Ureter (tissue), 1 donor: ENCODE measurements at places on chromosomes 1 and 21. TPM values are rescaled to one million over a fixed set of nuclear protein-coding genes. Genes with fewer than 3 reads are reported as not detected.

- DNase-seq, result peak; percentile 56
Observed at GRCh38 chr1:159826441-159827101, at the start of gene SLAMF8. Gene SLAMF8 (plus strand): TSS chr1:159826873. CDS start chr1:159826899, 26 bp downstream.

- no peak for DNase-seq
Observed at GRCh38 chr1:206438554-206438953, 31.7 kb upstream of the IKBKE start.

DNA sequence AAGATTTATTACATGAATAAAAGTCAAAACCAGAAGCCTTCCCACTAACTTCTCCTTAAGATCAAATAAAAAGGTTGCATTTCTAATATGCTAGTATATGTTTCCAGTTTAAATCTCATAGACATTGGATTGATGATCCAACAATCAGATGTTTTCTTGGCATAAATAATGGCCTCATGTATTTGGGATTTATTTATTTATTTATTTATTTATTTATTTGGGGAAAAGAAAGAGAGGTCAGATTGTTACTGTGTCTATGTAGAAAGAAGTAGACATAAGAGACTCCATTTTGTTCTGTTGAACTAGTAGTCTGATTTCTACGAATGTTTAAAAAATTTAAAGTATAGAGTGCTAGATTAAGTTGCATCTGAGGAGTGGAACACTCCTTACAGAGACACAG lies 422.4 kb downstream of the ADGRL2 start:
- no peak for DNase-seq

The FMO2 gene
- total RNA-seq, result 6.7 TPM

DNA sequence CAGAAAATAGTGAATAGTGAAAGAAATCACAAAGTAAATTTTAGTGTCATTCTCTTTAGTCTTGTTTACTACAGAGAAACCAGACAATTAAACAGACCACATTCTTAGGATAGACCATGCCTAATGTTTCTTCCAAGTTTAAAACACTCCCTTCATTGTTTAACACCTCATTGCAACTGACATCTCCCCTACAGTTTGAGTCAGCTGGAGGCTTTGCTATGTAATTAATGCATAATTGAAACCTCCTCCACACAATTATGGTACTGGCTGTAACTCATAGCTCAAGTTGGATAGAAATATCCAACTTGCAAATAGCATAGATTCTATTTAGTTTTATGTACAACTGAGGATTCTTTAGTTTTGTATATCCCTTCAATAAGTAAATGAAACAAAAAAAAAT lies 35.2 kb upstream of the B3GALT2 start:
- DNase-seq, result no peak

GRCh38 chr1:226344441-226345259 lies 35.7 kb upstream of the LIN9 start:
- no peak for DNase-seq

GRCh38 chr21:41707231-41707959 lies 59.5 kb downstream of the RIPK4 start:
- DNase-seq, result no peak

DNA sequence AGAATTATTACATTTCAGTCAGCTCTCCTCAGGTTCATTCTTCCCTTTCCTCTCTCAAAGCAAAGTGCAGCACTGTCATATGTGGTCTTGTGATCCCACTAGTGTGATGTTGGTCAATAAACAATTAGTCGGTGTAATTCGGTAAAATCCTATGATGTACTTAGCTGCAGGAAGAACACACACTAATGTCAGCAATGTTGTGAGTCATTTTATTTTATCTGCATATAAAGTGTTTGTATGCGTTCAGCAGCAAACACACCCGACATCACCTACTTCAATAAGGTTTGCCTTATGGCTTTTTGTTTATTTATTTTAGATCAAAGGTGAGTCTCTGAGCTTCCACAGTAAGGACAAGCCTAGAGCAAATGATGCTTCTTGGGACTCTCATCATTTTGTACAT lies 47.8 kb downstream of the PTPN14 start:
- no peak for DNase-seq

DNA sequence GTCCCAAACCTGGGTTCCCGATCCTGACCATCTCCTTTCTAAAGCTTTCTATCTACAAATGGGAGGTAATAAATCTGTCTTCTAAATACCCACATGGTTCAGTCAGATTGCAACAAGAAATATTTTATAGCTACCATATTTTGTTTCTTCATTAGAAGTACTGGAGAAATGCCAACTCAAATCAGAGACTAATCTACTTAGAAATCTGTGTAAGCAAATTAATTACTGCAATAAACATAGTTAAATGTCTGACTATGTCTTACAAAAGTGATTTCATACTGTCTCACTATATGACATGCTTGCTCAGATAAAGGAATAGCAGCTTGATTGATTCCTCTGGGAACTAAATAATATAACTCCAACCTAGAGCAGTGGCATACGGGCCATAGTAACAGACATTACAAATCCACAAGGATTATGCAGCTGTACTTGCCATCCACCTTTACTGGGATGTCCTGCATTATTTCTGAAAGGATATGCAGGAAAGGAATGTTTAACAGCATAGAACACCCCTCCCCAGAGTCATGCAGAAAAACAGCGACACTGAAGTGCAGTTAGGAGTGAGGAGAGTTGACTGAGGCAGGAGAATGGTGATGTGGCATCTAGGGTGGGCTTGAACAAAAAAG lies 80.3 kb downstream of the PCNX2 start:
- no peak for DNase-seq
